ENCODE measurements at places on chromosomes 12 and 14. TPM values are rescaled to one million over a fixed set of nuclear protein-coding genes. Genes with fewer than 3 reads are reported as not detected.

DNA sequence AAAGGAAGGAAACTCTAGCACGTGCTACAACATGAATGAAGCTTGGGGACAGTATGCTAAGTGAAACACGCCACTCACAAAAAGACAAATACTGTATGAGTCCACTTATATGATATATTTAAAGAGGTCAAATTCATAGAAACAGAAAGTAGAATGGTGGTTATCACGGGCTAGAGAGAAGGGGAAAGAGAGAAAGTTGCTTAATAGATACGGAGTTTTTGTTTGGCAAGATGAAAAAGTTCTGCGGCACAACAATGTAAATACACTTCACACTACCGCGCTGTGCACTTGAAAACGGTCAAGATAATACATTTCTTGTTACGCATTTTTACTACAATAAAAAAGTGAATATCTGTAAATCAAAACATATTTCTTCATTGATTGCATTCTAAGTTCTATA lies 37.3 kb downstream of the FBLN5 start:
- DNase-seq, result no peak

- no peak for DNase-seq
Observed at GRCh38 chr12:127509066-127509778, 757.7 kb upstream of the TMEM132C start.

DNA sequence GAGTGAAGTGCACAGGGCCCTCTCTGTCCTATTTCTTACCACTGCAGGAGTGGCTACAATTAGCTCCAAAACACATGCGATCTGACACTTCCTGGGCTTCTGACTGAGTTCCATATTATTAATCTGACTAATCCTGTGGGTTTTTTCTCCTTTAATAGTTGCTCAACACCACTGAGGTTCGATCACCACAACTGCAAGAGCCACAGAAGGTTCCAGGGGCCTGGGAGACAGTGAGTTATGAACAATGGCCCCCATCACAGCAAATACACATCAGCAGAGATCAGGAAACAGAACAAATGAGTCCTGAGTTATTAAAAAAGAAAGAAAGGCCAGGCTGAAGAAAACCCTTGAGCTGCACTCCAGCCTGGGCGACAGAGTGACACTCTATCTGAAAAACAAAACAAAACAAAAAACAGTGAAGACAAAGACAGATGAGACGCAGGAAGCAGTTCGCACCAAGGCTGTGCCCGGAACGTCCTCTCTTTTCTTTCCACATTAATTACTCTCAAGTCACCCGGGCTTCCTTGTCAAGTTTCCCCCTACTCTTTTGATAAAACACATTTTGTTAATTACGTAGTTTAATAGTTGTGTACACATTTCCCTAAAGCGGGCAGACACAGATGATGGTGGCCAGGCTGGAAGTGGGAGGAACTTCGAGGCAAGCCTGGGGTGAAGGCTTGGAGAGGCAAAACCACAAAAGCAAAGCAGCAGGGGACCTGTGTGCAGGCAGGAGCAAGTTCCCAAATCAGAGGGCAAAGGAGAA lies 42.7 kb downstream of the CDC42BPB start:
- no peak for DNase-seq

- DNase-seq, result no peak
Observed at GRCh38 chr14:81474685-81475324, 58.8 kb downstream of the SEL1L start.

DNA sequence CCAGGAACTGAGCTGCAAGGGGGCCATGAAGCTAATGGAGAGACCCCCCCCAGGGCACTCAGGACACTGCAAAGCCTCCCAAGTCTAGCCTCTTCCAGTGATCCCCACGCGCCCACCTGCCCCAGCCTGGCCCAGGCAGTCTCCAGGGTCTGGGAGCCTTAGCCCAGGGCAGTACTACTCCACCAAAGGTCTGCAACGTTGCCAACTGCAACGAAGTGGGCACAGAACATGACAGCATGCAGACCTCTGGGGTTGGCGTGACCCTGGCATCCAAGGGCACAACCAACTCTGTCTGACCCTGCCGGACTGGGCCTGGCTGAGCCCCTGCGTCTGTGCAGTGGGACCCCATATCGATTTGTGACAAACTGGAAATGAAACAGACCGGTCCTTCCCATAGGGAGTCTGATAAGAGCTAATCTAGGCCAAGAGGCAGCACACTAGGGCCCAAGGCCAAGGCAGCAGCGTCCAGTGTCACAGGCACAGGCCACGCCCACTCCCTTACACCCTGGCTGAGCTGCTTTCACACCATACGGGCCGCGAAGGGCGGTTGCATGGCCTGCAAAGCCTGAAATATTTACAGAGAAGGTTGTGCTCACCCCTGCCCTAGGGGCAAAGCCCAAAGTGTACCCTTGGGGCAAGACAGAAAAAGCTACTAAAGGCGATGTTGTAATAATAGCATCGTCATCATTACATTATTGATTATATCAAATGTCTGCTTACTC lies 76.7 kb downstream of the NCOR2 start:
- DNase-seq, result no peak

DNA sequence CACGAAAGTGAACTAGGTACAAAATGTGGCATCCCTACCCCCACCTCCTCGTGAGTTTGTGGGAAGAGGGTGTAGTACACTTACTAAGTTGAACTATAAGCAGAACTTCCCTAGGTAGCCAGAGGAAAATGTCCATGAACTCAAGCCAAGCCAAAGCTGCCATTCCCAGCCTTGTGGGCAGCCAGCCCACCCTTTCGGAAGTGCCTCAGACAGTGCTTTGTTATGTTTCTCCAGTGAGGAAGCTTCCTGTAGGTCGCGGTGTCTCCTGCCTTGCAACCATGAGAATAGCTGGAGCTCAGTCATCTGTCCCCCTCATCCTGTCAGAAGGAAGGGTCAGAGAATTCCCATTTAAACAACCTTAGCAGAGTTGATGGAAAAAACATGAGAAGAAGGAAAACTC lies 266.9 kb downstream of the DUSP6 start:
- no peak for DNase-seq

GRCh38 chr12:12726555-12727093 lies 9.5 kb downstream of the CDKN1B start:
- no peak for DNase-seq

- DNase-seq, result no peak
Observed at GRCh38 chr12:57096099-57096572, 7.2 kb downstream of the NAB2 start.

GRCh38 chr14:53670701-53671100 lies 285.9 kb downstream of the BMP4 start:
- no peak for DNase-seq

DNA sequence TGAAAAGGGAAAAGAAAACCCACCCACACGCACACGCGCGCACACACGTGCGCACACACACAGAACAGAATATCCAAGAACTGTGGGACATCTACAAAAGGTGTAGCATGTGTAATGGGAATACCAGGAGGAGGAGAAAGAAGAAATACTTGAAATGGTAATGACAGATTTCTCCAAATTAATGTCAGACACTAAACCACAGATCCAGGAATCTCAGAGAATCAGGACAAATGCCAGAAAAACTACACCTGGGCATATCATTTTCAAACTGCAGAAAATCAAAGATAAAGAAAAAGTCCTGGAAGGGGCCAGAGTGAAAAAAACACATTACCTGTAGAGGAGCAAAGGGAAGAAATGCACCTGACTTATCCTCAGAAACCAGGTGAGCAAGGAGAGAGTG lies 26.5 kb downstream of the FBXL14 start:
- DNase-seq, result no peak

DNA sequence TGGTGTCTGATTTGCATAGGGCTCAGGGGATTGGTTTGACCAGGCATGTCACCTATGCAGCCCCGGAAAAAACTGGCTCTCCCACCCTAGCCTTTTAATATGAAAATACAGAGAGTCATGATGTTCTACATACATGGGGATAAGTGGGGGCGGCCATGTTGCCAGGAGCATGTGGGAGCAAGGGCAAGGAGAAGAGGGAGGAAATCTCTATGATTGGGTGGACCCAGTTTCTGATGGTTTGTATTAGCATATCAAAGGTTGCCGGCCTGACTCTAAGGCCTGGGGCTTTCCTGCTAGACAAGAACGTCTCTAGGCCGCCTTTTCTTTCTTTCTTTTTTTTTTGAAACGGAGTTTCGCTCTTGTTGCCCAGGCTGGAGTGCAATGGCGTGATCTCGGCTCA lies 123.4 kb upstream of the CPSF6 start:
- DNase-seq, result no peak

- DNase-seq, result no peak
Observed at GRCh38 chr12:28479683-28480082, 289.4 kb downstream of the CCDC91 start.

DNA sequence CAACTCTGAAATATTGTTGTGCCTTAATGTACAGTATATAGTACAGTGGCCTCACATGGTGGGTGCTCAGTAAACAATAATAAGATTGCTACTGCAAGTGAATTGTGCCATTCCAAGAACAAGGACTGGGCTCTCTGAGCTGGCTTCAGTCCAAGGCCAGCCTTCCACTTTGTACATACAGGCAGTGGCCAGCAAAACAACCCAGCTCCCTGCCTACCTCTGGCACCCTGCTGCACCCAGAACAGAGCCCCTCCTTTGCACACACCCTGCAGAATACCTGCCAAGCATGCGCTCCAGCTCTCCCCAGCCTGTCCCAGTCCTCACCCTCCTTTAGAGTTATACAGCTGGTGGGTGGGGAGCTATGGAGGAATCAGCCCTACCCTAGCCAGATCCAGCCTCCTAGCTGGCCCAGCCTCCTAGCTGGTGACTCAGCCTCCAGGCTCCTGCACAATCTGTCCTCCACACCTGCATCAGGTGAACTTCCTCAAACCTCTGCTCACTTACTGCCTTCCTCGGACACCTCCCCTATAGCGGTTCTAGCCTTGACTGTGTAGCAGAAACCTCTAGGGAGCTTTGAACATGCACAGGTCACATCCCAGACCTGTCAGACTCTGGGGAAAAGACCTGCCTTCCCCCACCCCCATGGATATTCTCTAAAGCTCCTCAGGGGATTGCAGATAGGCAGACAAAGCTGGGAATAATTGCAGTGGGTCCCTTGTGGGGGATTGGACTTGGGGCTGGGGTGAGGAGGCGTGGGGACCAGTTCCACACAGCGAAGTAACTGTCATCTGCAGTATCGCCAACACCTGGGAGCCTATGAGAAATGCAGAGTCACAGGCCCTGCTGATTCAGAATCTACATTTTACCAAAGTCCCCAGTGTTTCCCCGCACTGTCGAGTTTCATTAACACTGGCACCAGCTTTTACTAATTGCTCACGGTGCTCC lies 17.9 kb downstream of the ZDHHC22 start:
- no peak for DNase-seq

GRCh38 chr12:2194571-2194970 lies 141.8 kb downstream of the CACNA1C start:
- no peak for DNase-seq

DNA sequence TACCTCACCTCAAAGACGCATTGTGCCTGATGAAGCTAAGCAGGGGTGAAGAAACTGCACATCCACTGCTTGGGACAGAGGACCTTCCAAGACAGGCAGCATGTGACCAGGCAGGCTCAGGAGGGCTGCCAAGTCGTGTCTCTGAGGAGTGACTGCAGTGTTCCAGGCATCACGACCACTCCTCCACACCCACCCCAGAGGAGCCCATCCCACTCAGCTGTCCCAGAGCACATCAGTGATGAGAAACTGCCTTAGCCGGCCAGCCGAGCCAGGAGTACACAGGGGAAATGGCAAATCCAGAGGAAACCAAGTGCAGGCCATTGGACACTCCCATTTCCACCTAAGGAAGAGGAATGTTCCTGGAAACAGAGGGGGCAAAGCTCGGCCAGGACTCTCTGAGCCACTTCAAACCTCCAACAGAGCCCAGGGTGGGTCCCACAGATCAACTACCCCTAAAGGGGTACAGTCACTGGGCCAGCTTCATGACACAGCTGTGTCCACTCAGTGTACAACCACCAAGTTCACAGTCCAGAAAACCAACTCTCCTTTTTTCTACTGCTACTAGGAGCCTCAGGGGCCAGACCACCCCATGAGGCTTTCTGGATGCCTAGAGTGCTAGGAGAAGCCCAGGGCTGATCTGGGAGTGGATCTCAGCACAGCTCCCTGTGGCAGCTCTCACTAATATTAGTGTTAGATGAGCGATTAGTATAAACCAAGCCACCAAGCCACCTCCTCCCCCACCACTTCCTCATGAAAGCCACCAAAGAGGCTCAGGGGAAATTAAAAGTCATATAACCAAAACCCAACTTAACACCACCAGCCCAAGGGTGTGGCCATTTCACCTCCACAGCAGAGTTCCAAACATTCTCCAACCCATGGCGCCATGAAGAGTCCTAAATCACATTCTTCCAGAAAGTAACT lies 15.4 kb downstream of the PXN start:
- no peak for DNase-seq

DNA sequence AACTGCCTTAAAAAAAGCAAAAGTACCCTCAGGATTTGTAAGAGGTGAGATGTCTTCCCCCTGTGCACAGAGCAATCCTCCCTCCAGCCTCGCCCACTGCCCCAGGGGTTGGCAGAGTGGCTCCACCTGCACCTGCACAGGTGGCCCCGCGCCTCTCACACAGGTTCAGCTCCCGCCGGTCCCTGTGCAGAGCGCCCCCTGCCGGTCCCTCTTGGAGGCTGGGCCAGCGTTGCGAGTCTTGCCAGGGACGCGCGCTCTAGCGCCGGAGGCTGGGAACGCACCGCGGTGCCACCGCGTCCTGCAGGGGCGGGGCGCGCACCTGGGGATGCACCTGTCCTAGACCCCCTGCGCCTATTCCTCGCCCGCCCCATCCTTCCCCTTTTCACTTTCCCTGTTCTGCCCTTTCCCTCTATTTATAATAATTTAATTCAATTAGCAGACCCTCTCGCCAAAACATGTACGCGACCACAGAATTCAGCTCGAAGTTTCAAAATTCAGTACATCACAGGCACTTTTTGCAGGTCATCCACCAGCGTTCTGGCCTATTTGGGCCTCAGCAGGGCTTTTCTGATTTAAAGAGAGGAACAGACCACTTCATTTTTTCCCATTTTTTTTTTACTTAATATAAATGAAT lies 618.6 kb downstream of the AACS start:
- DNase-seq, result no peak

DNA sequence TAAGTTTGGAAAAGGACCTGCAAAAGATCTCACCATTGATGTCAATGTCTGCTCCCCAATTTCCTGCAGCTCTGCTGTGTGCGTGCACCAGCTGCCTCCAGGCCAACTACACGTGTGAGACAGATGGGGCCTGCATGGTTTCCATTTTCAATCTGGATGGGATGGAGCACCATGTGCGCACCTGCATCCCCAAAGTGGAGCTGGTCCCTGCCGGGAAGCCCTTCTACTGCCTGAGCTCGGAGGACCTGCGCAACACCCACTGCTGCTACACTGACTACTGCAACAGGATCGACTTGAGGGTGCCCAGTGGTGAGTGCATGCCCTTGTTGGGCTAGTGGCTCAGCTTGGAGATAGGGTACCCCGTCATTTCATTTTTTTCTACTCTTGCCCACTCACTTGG lies 23.7 kb downstream of the ACVR1B start:
- DNase-seq, result no peak

The HCAR3 gene
- 0.30 TPM for polyA plus RNA-seq

The IL31 gene
- not detected for polyA plus RNA-seq

The UNC79 gene
- 1.1 TPM for polyA plus RNA-seq

The IFI27 gene
- polyA plus RNA-seq, result 5.5 TPM

The GPR137C gene
- 12.3 TPM for polyA plus RNA-seq

The ISCU gene
- 107 TPM for polyA plus RNA-seq

The CFAP251 gene
- 14.5 TPM for polyA plus RNA-seq

The CCDC38 gene
- 1.1 TPM for polyA plus RNA-seq

The JAG2 gene
- 7.5 TPM for polyA plus RNA-seq

The ERBB3 gene
- polyA plus RNA-seq, result 111 TPM

The ADCY4 gene
- polyA plus RNA-seq, result 22.4 TPM

The SDR9C7 gene
- 0.32 TPM for polyA plus RNA-seq
